ENCODE measurements at places on chromosomes 16 and 17. TPM values are rescaled to one million over a fixed set of nuclear protein-coding genes. Genes with fewer than 3 reads are reported as not detected.

The CCT6B gene
- total RNA-seq = 1.9 TPM

The SYT17 gene
- not detected for total RNA-seq

The GSPT1 gene
- total RNA-seq = 137 TPM

The PRSS22 gene
- not detected for total RNA-seq

The TK1 gene
- 78.0 TPM for total RNA-seq

The CA7 gene
- 0.20 TPM for total RNA-seq

The PIK3R6 gene
- 9.0 TPM for total RNA-seq

The CSH1 gene
- total RNA-seq = not detected

Data from T-helper 2 cell treated with Interferon-gamma antibody and Interleukin-4, amounts not matched to agents 100 ng/mL and 5 ng/mL, for 36 hours (primary cell).